Osteoblast (primary cell): ENCODE measurements at places on chromosomes 6 and 20.

DNA sequence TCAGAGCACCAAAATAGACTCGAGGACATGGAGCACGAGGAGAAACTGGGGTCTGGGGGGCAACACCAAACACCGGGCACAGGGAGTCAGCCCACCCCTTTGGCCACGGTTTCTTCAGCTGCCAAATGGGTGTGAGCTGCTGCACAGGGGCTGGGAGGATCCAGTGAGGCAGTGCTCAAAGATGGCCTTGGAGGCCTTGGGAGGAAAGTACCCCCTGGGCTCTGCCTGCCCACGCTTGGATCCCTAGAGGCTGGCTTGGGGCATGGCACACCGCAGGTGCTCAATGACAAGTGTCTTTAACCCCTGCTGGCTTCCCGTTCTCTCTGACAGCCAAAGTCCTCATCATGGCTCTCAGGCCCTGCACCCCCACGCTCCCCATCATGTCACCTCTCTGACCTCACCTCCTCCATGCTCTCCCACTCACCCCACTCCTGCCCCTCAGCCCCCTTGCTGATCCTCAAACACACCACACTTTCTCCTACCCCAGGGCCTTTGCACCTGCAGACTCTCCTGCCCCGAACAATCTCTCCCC, 190.3 kb downstream of the ANKRD60 start:
- no peak for DNase-seq

- DNase-seq = peak; percentile 35
Measured at GRCh38 chr6:158514176-158514575, 45.7 kb upstream of the TMEM181 start.

GRCh38 chr6:147190556-147190955, 13.7 kb upstream of the STXBP5 start:
- DNase-seq = no peak

- no peak for DNase-seq
Measured at GRCh38 chr20:7090811-7091210, 323.3 kb downstream of the BMP2 start.

DNA sequence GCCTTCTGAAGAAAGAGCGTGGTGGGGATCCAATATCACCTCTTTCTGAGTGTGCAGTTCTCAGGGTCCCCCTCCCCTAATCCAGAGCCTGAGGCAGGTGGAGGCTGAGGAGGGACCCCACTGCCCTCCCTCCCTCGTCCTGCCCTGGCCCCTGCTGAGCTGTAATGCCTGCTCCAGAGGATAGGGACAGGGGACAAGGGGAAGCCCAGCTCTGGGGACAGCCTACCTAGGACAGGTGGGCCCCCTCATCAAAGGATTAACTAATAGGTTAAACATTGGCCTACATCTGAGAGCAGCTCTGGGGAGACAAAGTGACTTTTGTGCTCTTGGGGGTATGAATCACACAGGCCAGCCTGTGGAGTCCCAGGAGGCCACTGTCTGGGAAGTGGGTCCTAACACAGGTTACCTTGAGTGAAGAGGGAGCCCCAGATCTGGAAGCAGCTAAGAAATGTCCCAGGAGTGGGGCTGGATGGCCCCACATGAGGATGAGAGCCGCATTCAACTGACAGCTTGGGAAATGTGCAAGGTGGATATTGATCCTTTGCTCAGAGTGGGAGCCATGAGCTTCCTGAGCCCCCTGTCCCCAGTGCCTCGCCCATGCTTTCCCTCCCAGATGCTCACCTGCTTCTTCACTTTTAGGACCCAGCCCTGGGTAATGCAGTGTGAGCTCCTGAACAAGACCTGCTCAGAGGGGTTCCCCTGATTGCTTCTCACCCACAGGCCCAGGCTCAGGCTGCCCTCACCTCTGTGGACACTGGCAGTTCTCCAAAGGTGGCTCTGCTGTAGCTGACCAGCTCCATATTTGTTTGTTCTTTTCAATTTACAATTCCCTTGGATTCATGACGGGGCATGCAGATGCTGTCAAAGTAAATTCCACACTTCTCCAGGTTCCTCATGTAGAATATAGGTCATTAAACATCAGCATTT, 17.8 kb upstream of the CST9L start:
- DNase-seq = no peak

- no peak for DNase-seq
Measured at GRCh38 chr20:64077876-64078551, 1.3 kb downstream of the RGS19 start.

DNA sequence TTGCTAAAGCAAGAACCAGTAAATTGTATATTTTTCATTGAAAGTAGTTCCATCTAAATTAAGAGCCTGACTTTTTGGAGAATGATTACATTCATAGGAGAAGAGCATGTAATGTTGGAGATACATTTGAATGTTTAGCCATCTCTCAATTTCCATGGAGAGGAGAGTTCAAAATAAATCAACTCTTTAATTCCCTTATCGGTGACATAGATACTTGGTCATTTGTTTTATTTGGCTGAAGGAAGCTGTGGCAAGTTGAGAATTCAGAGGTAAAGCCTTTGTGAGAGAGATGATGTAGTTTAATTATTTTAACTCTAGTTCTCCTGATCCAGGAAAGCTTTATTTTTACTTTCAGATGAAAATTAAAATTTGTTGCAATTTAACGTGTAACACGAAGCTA, 22.3 kb downstream of the QKI start:
- DNase-seq = no peak

- no peak for DNase-seq
Measured at GRCh38 chr6:165557674-165558073, 105.4 kb downstream of the PDE10A start.

DNA sequence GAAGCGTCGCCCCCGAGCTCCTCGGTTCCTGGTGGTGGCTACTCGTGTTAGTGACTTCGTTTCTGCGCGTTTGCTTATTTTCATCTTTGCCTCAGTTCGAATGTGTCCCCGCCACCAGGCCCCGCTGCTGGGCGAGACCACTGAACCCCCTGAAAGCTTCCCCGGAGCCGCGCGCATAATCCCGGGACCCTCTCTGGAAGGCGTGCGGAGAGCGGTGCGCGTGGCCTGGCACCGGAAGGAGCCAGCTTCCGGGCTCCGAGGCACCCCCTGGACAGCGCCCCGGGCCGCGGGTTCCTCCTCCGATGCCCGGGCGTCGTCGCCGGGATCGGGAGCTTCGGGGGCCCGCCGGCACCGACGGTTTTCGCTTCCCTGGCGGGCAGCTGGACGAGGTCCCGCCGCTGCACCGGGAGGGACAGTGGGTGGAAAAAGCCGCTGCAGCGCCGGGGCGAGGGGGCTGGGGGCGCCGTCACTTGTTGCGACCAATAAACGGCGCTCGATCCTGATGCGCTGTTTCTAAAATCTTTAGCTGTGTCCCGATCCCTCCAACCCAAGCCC, 643 bp upstream of the SLC35D3 start:
- peak; percentile 90 for DNase-seq

DNA sequence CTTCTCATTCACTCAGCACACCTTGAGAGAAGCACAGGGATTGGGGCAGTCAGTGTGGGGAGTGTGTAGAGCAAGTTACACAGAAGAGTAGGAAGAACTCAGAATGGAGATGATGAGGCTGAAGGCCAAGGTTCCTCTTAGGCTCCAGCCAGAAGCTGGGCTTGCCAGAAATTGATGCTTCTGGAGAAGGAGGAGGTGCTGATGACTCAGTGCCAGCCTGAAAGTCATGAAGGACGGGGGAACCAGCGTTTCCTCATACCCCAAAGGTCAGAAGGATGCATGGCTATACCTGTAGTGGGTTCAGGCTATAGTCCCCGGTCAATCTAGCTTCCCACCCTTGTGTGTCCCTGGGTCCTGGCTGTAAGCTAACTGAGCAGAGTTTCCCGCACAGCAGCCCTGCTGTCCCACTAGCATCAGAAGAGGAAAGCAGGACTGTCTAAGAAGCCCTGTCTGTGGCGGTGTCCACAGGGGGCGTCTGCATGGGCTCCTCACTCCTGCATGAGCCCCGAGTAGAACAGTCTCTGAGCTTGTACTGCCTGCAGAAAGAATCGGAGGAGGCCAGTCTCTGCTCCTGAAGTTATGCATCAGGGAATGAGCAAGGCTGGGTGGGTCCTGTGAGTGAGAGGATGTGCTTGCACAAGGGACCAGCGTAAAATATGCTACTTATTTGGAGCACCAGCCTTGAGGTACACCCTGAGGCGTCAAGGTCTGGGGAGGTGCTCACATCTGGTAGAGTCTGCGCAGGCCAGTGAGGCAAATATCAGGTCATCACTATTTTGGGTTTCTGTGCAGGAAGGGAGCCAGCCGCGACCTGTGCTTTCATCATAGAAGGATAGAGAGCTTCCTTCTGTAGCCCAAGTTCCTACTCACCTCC, 148.5 kb downstream of the MRPL14 start:
- DNase-seq = peak; percentile 89

- DNase-seq = no peak
Measured at GRCh38 chr6:96604420-96604819, 41.5 kb downstream of the FHL5 start.

- DNase-seq = peak; percentile 81
Measured at GRCh38 chr6:158854214-158855101, 35.3 kb upstream of the EZR start.

GRCh38 chr6:36657942-36658544, 20.5 kb upstream of the CDKN1A start:
- peak; percentile 92 for DNase-seq

DNA sequence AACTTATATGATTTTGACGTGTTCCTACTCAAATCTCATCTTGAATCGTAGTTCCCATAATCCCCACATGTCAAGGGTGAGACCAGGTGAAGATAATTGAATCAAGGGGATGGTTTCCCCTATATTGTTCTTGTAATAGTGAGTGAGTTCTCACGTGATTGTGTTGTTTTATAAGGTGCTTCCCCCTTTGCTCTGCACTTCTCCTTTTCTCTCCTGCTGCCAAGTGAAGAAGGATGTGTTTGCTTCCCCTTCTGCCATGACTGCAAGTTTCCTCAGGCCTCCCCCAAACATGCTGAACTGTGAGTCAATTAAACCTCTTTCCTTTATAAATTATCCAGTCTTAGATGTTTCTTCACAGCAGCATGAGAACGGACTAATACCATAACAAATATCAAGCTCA, 83.2 kb downstream of the MANEA start:
- DNase-seq = no peak

DNA sequence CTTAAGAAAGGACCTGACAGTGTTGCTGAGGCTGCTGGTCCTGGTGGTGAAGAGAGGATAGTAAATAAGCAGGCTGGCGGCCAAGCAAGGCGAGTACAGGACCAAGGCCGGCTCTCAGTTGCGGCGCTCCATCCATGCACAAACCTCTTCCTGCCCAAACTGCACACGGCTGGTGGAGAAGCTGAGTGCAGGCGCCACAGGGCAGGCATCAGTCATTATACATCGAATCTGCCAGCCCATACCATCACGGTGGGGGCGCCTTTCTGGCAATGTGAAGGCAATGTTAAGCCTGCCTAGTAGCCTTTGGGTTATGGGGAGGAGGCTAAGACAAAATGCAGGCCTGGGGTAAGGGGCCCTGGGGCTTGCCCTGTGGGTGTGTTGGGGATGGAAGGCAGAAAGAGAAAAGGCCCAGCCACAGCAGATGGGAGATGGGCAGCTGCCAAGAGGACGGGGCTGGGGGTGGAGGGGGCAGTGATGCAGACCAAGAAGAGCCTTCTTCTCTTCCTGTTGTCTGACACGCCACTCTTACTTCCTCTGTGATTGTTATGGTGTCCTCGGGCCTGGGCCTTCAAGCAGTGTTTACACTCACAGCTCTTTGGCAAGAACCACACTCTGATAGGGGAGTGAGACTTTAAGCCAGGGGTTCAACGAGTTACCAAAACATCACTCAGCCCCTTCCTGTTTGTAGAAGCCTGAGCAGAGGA, 20.3 kb upstream of the KCNK16 start:
- peak; percentile 45 for DNase-seq
